ENCODE measurements at places on chromosomes 7 and 10. TPM values are rescaled to one million over a fixed set of nuclear protein-coding genes. Genes with fewer than 3 reads are reported as not detected.

The IFRD1 gene
- 55.5 TPM for total RNA-seq

The ABCB8 gene
- total RNA-seq = 38.2 TPM

The CUZD1 gene
- total RNA-seq = 0.34 TPM

The NUDT13 gene
- total RNA-seq = 2.1 TPM

The GPR15LG gene
- not detected for total RNA-seq

The CYP2C19 gene
- total RNA-seq = not detected

The CACNA2D1 gene
- 20.6 TPM for total RNA-seq

The HDAC9 gene
- total RNA-seq = 2.7 TPM

The INSYN2A gene
- total RNA-seq = not detected

Data from dermis blood vessel endothelial cell (primary cell).